ENCODE measurements at places on chromosomes 3 and 15. TPM values are rescaled to one million over a fixed set of nuclear protein-coding genes. Genes with fewer than 3 reads are reported as not detected.

GRCh38 chr15:75338661-75339240, 2.9 kb downstream of the COMMD4 start:
- DNase-seq = no peak

- peak; percentile 50 for DNase-seq
Observed at GRCh38 chr3:194072691-194073279, 63.2 kb upstream of the HES1 start.

DNA sequence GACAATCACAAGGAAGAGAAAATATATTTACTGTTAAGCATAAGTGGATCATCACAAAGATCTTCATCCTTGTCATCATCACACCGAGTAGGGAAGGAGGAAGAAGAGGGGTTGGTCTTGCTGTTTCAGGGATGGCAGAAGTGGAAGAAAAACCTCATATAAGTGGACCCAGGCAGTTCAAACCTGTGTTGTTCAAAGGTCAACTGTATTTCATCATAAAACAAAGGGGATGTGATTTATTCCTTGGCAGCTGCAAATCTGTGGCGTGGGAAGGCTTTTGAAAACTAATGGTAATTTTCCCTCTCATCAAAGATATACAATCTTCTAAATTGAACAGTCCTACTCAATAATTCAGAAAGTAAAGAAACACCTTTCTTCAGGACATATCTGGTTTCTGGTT, 129.9 kb upstream of the ABI3BP start:
- DNase-seq = peak; percentile 13

GRCh38 chr3:86771741-86772512, 219.0 kb downstream of the VGLL3 start:
- DNase-seq = no peak

The CLDN18 gene
- total RNA-seq = not detected

GRCh38 chr15:29736744-29737020, 85.6 kb downstream of the TJP1 start:
- no peak for DNase-seq

- no peak for DNase-seq
Observed at GRCh38 chr15:66751579-66751978, 49.5 kb downstream of the SMAD6 start.

DNA sequence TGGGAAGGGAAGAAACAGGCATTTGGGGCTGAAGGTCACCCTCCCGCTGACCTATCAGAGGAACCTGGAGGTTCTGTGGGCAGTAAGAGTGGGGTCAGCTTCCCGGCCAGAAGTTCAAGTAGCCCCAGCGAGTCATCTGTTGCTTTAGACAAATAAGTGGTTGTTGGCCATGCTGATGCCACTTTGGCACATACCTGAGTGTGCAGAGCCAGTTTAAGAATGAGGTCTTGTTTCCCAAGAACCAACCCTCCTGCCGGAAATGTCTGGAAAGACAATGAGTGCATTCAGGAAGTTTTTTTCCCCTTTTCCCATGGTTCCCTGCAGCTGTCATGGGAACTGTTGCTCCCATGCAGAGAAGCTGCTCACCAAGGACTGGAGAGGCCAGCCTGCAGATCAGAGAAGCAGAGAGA, 166.7 kb downstream of the ZNF621 start:
- no peak for DNase-seq

GRCh38 chr3:174846055-174846454, 13.1 kb upstream of the NAALADL2 start:
- no peak for DNase-seq

The ITPKA gene
- total RNA-seq = 29.5 TPM

The FOXB1 gene
- not detected for total RNA-seq

- DNase-seq = no peak
Observed at GRCh38 chr15:60563539-60564404, 84.8 kb upstream of the ICE2 start.

GRCh38 chr3:73379465-73379864, 245.3 kb downstream of the PDZRN3 start:
- no peak for DNase-seq

DNA sequence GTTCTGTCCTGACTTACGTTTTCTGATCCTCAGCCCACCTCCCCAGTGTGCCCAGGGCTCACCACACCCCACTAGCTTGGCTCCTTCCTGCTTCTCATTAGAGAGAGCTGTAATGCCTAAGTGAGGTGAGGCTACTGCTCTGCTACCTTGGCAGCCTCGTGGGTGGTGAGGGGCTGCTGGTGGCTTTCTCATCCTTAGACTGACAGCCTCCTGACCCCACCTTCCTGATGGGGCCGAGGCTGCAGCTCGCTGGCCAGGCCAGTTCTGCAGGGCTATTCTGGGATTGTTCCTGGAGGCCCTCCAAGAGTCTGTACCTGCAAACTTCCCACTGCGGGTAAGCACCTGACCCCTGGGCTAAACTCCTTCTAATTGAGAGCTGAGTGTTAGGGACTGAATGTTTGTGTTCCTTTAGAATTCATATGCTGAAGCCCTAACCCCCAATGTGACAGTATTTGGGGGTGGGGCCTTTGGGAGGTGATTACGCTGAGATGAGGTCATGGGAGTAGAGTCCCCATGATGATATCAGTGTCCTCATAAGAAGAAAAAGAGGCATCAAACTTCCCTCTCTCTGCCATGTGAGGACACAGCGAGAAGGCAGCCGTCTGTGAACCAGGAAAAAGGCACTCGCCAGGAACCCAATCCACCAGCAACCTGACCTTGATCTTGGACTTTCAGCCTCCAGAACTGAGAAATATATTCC, 38.1 kb upstream of the IQSEC1 start:
- DNase-seq = peak; percentile 51

- DNase-seq = no peak
Observed at GRCh38 chr15:88230823-88231222, 25.7 kb downstream of the NTRK3 start.

DNA sequence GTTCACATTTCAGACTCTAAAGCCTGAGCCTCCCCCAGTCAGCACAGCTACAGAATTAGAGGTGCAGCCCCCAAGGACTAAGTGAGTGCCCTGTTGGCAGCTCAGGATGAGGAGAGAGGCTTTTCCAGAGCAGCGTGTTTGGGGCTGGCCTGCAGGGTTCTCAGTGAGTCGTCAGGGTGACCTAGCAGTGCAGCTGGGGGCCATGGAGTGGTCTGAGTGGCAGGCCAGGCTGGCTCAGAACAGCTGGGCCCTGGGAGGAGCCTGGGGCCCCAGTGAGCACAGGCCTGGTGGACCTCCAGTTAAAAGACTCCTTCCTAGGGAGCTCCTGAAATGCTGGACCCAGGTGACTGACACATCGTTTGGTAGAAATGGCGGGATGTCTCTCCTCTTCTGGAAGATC, 108.3 kb downstream of the SLC49A4 start:
- no peak for DNase-seq

The CPNE9 gene
- not detected for total RNA-seq

- DNase-seq = no peak
Observed at GRCh38 chr3:128420720-128421438, 45.8 kb downstream of the DNAJB8 start.

- peak; percentile 80 for DNase-seq
Observed at GRCh38 chr3:64533617-64534317, 154.0 kb downstream of the ADAMTS9 start.

DNA sequence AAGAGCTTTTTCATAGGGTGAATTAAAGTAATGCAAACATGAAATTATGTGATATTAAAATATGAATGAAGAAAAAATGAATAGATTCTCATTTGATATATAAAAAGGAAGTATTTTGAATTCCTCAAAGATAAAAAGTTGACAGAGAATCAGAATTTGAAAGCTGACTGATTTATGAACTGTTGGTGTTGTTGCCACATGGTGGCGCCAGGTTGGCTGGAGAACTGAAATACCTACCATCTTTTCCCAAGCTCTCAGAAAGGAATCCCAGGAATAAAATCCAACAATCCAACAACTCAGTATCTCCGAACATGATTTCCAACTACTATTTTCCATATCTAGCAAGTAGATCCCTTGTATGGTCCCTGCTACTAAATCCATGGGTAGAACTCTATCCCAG, 3.1 kb downstream of the MYRIP start:
- DNase-seq = peak; percentile 50

The GP5 gene
- total RNA-seq = 0.19 TPM
